ENCODE measurements at places on chromosomes 5 and 9.

DNA sequence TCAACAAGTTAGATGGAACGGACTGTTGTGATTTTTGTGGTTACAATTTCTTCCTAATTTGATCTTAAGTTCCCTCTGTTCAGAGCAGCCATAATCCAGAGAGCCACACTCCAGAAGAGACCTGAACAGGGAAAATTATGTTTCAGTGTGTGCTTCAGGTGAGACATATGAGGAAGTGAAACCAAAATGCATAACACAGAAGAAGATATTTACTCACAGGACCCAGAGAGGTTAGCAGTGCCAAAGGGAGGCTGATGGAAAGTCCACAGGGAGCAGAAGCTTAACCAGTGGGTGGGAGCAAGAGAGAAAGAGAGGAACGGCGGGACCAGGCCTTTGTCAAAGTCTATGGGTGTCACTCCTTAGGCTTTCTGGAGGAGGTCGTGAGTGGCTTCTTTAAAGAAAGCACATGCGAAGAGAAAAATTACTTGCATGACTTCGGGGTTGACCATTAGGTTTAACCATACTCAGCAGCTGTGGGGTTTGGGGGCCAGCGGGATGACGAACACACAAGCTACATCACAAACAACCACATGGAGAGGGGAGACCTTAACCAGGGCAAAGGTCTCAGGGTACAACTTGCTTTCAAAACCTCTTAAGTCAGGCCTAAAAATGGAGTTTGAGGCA lies 141.4 kb downstream of the MED10 start:
- no peak for DNase-seq

DNA sequence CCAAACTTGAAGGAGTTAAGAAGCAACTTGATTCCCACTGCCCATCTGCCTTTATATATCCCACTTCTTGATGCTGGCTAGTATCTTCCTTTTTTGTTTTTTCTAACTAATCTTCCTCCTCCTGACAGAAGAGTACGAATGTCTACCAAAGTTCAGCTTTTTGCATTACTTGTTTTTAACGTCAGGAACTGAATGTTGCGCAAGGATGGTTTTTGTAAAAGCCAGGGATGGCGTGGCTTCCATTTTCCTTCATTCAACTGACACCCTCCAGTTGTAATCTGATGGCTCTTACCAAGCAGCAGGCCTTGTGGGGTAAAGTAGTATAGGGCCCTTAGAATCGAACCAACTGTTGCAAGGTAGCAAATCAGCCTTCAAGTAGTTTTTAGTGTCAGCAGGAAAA lies 70.8 kb upstream of the GPR151 start:
- no peak for DNase-seq

DNA sequence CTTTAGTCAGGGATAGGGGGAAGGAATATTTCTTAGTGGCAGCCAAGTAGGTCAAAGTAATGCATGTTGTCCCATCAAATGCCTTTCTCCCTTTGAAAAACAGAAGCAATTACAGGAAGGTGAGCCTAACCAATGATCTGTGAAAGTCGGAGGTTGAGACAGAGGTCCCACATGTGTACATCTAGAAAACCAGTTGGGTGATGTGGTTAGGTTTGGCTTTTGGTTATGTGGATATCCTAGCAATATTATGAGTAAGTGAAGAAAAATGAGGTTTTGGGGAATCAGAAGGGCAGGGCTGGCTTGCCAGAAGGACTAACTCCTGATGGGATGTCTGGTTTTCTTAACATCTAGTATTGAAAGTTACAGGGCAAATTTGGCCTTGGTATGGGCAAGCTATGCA lies 63.4 kb upstream of the PALM2AKAP2 start:
- DNase-seq = no peak

DNA sequence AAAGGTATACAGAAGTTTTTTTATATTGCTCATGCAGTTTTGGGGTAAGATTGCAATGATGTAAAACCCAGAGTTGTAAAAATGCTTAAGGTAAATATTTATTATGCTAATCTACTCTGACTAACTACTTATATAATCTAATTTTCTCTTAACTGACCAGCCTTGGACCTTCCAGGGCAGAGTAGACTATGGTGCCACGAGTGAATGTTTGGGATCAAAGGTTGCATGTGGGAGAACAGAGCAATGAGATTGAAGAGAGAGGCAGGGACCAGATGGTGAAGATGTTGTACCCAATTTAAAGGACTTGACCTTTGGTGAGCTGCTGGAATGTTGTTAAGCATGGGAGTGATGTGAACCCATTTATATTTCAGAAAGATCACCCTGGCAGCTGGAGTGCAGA lies 34.8 kb upstream of the PANK3 start:
- no peak for DNase-seq

DNA sequence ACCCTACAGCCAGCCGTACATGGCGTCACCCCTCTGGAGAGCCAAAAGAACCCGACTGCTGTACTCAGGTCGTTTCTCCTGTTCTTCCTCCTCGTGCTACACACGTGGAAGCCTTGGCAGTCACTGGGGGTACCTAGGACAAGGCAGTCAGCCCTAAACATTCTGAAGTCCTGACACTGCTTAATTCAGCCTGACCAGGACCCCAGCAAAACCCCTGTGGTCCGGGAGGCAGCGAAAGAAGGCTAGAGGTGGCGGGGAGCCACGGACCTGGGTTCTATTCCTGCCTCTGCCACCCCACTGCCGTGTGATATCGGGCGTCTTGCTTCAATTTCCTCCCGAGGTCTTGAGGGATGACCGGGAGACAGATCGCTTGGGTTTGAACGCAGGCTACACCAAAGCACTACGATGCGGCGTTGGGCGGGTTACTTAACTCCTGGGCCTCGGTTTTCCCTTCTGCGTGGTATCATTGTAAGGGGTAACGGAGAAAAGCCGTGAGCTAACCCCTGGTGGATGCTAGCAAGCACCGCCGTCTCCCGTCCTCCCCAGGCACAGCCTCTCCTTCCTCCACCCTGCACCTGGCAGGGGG lies 429 bp upstream of the ARL10 start:
- DNase-seq = no peak

DNA sequence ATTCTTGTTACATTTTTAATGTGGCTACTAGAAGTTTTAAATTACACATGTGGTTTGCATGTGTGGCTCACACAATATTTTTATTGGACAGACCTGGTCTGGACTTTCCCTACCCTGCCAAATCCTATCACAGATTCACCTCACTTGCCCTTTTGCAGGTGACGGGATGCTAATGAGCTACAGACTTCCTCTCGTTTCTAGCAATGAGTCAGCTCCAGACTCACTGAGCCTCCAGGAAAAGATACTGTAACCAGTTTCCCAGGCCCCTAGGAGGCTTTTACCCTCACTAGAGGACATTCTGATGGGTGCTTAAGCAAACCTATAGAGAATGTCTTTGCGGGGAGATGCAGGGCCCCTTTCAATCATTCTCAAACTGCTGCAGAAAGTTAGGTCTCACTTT lies 135.4 kb downstream of the WDR41 start:
- DNase-seq = no peak

DNA sequence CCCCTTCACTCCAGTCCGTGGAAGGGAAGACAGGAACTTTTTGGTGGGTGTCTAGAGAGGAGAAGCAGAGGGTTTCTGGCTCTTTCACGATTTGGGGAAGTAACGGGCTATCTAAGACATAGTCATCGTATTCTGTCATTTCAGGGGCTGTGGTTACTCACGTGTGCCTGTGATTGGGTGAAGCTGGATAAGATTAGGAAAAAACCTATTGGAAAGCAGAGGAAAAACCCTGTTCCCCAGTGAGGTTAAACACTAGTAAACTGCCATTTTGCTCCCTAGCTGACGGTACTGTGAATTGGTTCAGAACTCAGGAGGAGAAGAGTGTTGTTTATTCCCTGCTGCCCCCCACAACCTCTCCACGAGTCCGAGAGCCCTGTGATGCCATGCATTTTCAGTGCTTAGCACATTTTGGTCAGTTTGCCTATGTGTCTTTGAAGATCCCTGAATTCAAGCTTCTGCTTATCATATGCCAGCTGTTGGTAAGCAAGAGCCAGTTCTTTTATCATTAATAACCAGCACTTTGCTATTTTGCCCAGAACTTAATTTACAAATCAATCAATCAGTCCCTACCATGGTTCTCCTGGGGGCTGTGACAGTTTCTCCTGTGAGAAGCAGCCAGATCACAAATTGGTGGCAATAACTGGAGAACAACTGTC lies 45.1 kb upstream of the ROR2 start:
- DNase-seq = no peak

- no peak for DNase-seq
Measured at GRCh38 chr9:14051419-14051818, 262.5 kb downstream of the NFIB start.

DNA sequence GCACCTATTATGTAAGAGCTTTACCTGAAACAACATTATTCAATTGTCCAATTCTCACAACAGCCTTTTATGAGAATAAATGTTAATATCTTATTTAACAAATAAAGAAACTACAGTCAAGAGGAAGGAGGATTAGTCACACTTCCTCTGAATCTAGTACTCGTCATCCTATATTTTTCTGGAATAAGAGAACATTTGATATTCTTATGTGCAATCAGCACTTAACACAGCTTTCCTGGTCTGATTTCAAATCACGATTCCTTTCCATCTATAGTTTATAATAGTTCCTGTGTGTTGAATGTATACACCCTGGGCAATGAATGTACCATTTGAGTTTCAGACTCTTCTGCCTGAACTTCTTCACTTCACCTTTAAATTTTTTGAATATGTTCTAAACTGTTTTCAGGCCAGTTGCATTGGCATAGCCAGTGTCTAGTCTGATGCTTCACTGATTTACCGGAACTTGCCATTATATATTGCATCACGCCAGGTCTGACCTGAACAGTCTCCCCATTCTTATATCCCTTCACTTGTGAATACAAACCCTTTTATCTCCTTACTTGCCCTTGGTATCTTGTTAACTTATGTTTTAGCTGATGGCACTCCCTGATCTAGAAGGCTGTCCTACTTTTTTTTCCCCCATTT lies 698.3 kb downstream of the MAT2B start:
- no peak for DNase-seq

DNA sequence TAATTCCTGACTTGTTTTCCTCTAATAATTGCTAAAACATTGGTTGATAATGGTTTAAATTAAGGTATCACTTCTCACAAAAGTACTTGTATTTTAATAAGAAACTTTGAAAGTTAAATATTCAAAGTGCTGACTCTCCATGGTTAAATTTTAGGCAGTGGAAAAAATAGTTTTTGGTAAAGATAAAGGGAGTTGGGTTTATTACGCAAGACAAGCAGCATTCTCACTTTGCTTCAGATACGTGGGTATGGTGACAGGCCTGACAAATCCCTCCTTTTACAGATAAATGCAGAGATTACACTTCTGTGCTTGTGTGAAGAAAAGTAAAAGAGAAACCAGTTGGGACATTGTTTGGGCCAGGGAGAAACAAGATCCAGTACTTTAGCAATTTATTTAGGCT lies 14.5 kb upstream of the FAM170A start:
- DNase-seq = no peak

- no peak for DNase-seq
Measured at GRCh38 chr9:119768266-119768665, 399.0 kb upstream of the BRINP1 start.

DNA sequence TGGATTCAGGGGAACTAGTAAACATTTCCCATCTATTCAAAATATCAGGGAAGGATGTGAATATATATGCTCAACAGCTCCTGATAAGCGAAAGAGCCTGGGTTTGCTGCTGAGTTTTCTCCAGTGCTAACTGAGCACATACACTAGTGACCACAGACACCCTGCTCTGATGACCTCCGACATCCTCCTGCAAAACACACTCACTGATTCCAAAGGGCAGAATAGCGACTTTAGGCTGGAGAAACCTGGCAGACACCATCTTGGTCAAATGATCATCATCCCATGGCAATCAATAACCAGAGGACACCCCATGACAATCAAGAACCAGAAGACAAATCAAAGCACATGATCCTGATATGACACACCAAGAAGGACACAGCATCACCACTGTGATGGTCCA lies 9.2 kb upstream of the GADD45G start:
- DNase-seq = no peak

- DNase-seq = no peak
Measured at GRCh38 chr5:58069846-58070245, 390.0 kb downstream of the PLK2 start.

GRCh38 chr5:176157656-176158055 lies 80.6 kb upstream of the SIMC1 start:
- DNase-seq = no peak

- DNase-seq = no peak
Measured at GRCh38 chr5:161403996-161404395, 142.5 kb downstream of the GABRB2 start.

DNA sequence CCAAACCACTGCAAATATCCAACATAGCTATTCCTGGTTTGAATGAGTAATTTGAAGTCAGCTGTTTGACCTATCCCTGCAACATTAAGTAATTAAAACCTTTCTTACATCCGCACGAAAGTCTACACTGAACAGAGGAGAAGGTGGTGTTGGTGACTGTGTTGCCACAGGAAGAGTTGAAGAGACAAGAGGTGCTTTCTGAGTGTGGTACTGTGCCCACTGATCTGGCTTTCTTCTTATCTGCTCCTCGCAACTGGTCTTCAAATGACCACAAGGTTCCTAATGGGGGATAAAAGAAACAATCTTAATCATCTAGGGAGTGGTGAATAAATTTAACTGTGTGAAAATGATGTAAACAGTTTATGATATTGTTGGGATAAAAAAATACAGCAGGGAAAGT lies 29.4 kb upstream of the PDCL start:
- no peak for DNase-seq

Measured in activated T-helper 1 cell treated with anti-CD3 and anti-CD28 coated beads, Interleukin-2, amount 50 U/mL, for 16 hours (primary cell).